ENCODE measurements at places on chromosomes 12 and 14.

DNA sequence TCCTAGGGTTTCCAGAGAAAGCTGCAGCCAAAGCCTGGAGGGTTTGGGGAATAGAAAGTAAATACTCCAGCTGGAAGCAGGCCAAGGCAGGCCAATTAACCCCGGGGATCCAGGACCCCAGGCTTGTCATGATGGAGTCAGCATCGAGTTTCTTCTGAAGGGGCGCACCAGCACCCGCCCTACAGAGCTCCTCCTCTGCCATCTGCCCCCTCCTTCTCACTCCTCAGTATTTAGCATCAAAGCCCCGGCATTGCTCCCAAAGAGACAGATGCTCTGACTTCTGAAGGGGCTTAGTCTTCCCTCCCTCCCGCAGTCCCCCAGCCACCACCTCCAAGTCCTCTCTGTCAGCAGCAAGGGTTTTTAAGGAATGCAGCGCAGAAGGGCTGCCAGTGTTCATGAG, 285.1 kb upstream of the NOS1 start:
- no peak for DNase-seq

- no peak for DNase-seq
These were observed 34.9 kb upstream of the EML1 start for GRCh38 chr14:99758121-99758821.

- DNase-seq = no peak
These were observed 36.9 kb downstream of the ZFC3H1 start for GRCh38 chr12:71626768-71627167.

- DNase-seq = no peak
These were observed 593.0 kb upstream of the ATP2B1 start for GRCh38 chr12:90301561-90302133.

DNA sequence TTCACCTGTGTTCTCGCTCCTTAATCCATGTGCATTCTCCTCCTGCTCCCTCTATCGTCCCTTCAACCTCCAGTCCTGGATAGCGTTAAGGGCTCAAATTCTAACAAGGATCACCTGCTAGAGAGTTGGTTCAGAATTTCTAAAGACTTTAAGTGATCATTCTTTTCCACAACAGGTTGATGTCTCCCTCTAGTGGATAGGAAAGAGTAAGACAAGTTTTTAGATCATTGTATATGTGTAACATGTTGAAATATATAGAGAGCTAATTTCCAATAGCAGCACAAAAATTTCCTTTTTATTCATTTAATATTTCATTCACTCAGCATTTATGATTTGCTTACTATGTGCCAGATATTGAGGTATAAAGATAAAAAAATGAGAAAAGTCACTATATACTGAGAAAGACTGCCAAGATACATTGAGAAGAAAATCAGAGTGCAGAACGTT, 9.3 kb upstream of the ESR2 start:
- peak; percentile 38 for DNase-seq

DNA sequence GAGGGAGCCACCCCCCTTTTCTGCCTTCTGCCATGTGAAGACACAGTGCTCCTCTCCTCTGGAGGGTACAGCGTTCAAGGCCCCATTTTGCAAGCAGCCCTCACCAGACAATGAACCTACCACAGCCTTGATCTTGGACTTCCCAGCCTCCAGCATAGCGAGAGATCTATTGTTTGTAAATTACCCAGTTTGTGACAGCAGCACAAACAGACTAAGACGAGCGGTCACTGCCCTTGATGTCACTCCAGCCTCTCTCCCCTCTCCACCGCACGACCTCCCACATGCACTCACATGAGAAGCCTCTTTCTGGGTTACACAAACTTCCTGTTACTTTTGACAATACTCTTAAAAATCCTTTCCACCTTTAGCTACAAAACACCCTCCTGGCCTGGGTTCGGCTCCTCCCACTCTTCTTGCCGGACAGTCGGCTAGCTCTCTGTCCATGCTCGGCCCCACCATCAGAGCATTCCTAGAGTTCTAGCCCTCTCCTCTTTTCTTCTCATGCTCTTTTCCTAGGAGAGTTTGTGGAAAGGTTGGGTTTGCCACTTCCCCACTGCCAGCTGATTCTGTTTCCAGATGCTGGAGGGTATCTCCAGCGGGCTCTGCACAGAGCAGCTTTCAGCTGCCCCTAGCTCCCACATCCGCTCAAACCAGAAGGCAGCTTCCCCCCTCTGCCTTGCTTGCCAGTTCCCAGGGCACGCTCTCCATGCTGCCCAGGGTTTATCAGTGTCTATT, 124.3 kb downstream of the FOXN3 start:
- DNase-seq = no peak

DNA sequence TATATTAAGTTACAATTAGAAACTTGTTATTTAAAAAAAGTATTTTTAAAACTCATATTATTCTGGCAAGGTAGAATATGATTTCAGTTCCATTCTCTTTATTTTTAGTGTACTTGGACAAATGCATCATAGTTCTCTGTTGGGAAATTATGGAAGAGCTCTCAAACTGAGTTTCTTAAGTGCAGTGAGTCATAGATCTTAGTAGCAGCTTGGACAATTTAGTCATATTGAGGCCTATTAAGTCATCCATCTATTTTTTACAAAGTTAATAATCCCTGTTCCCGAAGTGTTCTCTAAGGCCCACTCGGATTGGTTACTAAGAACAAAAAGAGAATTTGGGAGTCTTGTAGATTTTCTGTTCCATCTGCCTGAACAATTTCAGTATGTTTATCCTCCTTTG, 113.9 kb downstream of the ANO4 start:
- DNase-seq = no peak
